ENCODE measurements at places on chromosomes 2 and 18. TPM values are rescaled to one million over a fixed set of nuclear protein-coding genes. Genes with fewer than 3 reads are reported as not detected.

Gene ARHGAP25
- total RNA-seq = 0.93 TPM

Gene CNDP1
- total RNA-seq = not detected

Gene PSMA8
- not detected for total RNA-seq

Gene TEKT4
- not detected for total RNA-seq

Gene SLC39A6
- total RNA-seq = 49.7 TPM

Gene TLX2
- total RNA-seq = not detected

Gene GRHL1
- 2.0 TPM for total RNA-seq

Gene TNS1
- 3.3 TPM for total RNA-seq

Gene GAD1
- 2.5 TPM for total RNA-seq

GRCh38 chr2:164368896-164369295, 252.4 kb downstream of the GRB14 start:
- H3K27ac ChIP-seq = no peak overlapping the region
- H3K4me3 ChIP-seq = no peak overlapping the region
- no peaks in the 10 kb centered on the region for H3K27me3 ChIP-seq
- no peaks in the 10 kb centered on the region for H3K4me1 ChIP-seq
- H3K36me3 ChIP-seq = no peaks in the 10 kb centered on the region
- no peak for DNase-seq

DNA sequence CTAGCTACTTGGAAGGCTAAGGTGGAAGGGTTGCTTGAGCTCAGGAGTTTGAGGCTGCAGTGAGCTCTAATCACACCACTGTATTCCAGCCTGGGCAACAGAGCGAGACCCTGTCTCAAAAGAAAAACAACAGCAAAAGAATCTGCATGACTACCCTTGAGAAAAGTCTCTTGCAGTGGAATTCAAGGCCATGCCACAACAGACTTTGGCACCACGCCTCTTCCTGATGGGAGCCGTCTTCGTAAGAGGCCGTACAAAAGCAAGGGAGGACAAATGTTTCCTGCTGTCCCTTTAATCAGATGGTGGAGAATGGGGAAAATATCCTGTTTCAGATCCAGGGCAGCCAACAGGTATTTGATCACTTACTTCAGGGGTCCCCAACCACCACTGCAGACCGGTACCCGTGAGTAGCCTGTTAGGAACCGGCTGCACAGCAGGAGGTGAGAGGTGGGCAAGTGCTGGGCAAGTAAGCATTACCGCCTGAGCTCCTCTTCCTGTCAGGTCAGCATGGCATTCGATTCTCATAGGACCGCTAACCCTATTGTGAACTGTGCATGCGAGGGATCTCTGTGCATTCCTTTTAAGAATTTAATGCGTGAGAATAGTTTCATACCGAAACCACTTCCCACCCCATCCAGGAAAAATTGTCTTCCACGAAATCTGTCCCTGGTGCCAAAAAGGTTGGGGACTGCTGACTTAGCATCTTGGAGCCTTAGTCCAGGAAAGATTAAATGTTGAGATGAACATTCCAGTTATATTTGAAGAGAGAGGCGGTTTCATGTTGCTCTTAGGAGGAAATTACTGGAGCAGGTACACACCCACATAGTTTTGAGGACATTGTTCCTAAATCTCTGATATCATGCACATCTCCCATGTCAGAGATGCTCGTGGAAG, 94.4 kb upstream of the XPO1 start:
- H3K27ac ChIP-seq = no peak overlapping the region
- no peak overlapping the region for H3K4me3 ChIP-seq
- H3K27me3 ChIP-seq = no peaks in the 10 kb centered on the region
- H3K4me1 ChIP-seq = peaks cover 6% of the 10 kb centered on the region
- no peaks in the 10 kb centered on the region for H3K36me3 ChIP-seq

- no peak for DNase-seq
- H3K4me3 ChIP-seq = no peak overlapping the region
These were observed 67.3 kb upstream of the PPP1CB start for GRCh38 chr2:28684142-28684858.

- peaks cover 34% of the 10 kb centered on the region for H3K4me1 ChIP-seq
- peak; percentile 99 for DNase-seq
- H3K4me3 ChIP-seq = peak overlapping the region; percentile 59
- H3K27me3 ChIP-seq = no peaks in the 10 kb centered on the region
- no peaks in the 10 kb centered on the region for H3K36me3 ChIP-seq
These were observed 43.0 kb upstream of the DSG1 start for GRCh38 chr18:31274931-31275330.

- H3K27ac ChIP-seq = no peak overlapping the region
- H3K4me3 ChIP-seq = no peak overlapping the region
- DNase-seq = no peak
These were observed 29.9 kb upstream of the FBLN7 start for GRCh38 chr2:112108178-112108832.

GRCh38 chr2:20877960-20878359, 55.1 kb upstream of the LDAH start:
- DNase-seq = no peak
- no peaks in the 10 kb centered on the region for H3K4me1 ChIP-seq
- no peaks in the 10 kb centered on the region for H3K36me3 ChIP-seq
- H3K27me3 ChIP-seq = peaks cover 33% of the 10 kb centered on the region
- no peak overlapping the region for H3K4me3 ChIP-seq

DNA sequence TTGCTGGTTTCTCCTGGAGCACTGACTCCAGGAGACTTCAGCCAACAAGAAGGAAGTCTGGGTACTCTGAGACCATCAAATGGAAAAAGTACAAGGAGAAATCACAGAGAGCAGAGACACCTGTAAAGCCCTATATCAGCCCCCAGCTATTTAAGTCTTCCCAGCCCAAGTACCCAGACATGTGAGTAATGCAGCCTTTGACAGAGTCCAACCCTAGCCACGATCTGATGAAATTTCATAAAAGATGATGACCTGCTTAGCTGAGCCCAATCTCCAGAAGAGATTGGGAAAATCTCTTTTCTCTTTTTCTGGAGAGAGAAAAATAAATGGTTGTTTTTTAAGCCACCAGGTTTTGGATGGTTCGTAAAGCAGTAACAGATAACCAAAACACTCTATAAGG, 196.6 kb downstream of the NBAS start:
- H3K27ac ChIP-seq = no peak overlapping the region
- peaks cover 14% of the 10 kb centered on the region for H3K4me1 ChIP-seq
- no peak for DNase-seq
- H3K27me3 ChIP-seq = no peaks in the 10 kb centered on the region

DNA sequence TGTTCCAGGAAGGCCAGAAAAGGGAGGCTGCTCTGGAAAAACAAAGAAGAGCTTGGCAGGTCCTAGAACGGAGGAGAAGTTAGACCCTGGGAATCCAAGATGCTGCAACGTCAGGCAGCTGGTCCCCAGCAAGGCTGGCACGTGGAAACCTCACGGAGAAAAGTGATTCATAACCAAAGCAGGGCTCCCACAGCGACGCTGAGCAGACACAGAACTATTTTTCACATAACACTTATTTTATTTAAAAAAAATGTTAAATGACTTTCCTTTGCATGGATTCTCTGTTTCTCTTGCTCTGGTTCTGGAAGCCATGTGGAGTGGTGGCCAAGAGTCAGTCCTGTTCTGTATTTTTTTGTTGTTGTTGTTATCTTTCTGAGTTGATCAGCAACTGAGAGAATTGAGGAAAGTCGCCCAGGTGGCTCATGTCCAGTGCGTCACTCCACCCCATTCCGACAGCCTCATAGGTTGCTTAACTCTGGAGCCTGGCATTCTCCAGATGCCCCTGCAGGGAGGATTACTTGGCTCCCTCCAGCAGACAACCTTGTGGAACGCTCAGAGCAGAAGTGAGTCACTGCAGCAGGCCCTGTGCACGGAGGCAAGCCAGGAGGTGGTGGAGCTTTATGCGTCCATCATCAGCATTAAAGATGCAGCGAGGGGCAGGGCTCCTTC, 229.9 kb upstream of the HDAC4 start:
- DNase-seq = peak; percentile 95
- H3K27ac ChIP-seq = peak overlapping the region; percentile 84
- peak overlapping the region; percentile 20 for H3K4me3 ChIP-seq
- no peaks in the 10 kb centered on the region for H3K27me3 ChIP-seq
- no peaks in the 10 kb centered on the region for H3K36me3 ChIP-seq

DNA sequence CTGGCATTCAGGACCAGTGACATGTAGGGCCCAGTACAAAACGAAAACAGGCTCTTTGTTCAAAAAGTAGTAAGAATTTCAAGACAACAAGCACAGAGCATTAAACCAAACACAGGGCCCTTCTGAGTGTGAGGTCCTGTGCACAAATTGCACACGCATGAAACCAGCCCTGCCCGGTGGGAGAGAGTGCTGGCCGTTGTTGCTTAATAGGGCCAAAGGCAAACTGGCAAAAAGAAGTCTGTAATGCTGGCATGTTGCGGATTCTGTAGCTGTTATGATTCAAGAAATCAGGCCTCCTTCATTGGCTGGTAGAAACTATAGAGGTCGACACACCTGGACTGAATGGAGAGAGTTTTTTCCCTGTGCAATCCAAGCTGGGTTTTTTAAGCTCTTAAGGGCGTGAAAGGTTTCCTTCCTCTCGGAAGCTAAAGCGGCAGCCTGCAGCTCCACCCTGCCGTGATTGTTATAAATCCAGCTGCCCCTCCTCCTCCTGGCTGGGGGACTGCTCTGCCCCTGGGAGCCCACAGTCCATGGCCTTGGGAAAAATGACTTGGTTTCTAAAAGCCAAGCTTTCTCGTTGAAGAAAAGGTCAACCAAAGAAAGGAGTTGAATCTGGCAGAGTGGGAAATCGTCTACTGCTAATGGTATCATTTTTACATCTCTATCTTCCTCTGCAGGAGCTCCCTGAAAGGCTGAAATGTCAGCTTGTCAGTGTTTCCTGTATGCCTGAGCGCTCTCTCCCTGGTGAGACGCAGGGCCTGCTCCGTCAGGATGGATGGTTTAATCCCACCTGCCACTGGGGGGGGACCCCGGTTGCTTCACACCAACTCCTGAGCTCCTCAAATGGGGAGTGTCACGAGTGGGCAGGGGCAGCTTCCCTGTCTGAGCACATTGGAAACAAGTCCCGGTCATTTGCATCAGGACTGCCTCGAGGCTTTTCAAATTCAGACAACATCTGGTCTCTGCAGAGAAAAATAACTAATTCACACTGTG, 143.6 kb downstream of the ALPK2 start:
- DNase-seq = no peak
- no peak overlapping the region for H3K4me3 ChIP-seq

DNA sequence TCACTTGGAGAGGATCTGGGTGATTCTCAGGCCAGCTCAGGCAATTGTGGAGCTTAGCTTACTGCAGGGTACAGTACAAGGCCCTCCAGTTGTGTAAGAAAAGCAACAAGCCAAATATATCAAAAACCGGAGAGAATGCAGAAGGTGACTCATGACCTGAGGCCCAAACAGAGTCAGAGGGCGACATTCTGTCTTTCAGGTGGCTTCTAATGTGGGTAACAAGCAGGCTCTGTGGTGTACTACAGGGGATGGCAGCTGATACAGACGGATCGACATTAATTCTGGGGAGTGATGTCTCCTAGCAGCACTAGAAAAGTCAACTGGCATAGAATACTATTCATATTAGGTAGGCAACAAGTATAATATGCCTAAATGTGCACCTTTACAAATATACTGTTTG, 219.5 kb upstream of the SOX11 start:
- H3K4me3 ChIP-seq = no peak overlapping the region
- H3K36me3 ChIP-seq = no peaks in the 10 kb centered on the region
- DNase-seq = no peak
- H3K27me3 ChIP-seq = no peaks in the 10 kb centered on the region
- H3K4me1 ChIP-seq = no peaks in the 10 kb centered on the region

GRCh38 chr2:68909793-68910674, 38.8 kb upstream of the BMP10 start:
- peaks cover 18% of the 10 kb centered on the region for H3K4me1 ChIP-seq
- H3K27ac ChIP-seq = no peak overlapping the region
- H3K36me3 ChIP-seq = no peaks in the 10 kb centered on the region
- DNase-seq = peak; percentile 84
- H3K4me3 ChIP-seq = no peak overlapping the region

DNA sequence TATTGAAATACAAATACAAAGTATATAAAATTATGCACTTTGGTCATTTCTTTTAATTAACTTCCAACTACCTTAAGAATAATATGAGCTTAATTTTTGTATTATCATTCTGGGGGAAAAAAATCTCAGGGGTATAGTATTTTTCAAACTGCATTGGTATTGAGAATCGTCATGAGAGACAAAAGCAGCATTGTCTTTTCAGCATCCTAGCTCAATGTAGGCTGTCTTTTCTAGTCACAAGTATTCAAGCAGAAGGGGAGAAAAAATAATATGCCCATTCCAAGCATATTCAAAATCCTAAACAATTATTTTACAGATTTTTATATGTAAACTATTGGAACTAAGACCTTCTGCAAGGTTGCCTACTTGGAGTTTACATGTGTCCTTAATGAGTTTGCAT, 693.3 kb downstream of the LRP1B start:
- H3K4me1 ChIP-seq = no peaks in the 10 kb centered on the region
- H3K27me3 ChIP-seq = peaks cover 55% of the 10 kb centered on the region
- H3K36me3 ChIP-seq = no peaks in the 10 kb centered on the region
- H3K4me3 ChIP-seq = no peak overlapping the region
- H3K27ac ChIP-seq = no peak overlapping the region

- no peaks in the 10 kb centered on the region for H3K27me3 ChIP-seq
- no peak overlapping the region for H3K4me3 ChIP-seq
- H3K4me1 ChIP-seq = peaks cover 12% of the 10 kb centered on the region
- DNase-seq = no peak
- H3K36me3 ChIP-seq = peaks cover 64% of the 10 kb centered on the region
These were observed 40.0 kb downstream of the WDSUB1 start for GRCh38 chr2:159246325-159246988.

DNA sequence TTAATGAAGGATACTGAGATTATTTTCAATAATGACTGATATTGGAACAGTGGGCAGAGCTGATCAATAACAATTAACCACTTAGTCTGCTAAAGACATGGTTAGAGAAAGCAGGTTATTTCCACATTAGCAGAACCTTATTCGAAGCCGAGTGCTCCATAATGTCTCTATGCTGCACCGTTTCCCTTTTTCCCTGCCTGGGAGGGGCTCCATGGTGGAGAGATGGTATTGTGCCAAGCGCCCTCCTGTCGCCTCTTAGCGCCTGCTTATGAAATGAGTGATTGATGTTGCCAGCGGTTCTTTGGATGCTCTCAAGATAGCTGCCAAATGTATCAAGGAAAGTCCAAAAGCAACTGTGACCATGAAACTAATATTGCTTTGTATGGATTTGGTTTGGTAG, 34.6 kb upstream of the INSIG2 start:
- peaks cover 19% of the 10 kb centered on the region for H3K27me3 ChIP-seq
- DNase-seq = no peak
- H3K4me3 ChIP-seq = no peak overlapping the region
- no peaks in the 10 kb centered on the region for H3K36me3 ChIP-seq

- no peaks in the 10 kb centered on the region for H3K36me3 ChIP-seq
- H3K4me3 ChIP-seq = no peak overlapping the region
- H3K27me3 ChIP-seq = no peaks in the 10 kb centered on the region
- H3K27ac ChIP-seq = no peak overlapping the region
- DNase-seq = no peak
- H3K4me1 ChIP-seq = no peaks in the 10 kb centered on the region
These were observed 884.3 kb downstream of the DCC start for GRCh38 chr18:53224128-53224778.

DNA sequence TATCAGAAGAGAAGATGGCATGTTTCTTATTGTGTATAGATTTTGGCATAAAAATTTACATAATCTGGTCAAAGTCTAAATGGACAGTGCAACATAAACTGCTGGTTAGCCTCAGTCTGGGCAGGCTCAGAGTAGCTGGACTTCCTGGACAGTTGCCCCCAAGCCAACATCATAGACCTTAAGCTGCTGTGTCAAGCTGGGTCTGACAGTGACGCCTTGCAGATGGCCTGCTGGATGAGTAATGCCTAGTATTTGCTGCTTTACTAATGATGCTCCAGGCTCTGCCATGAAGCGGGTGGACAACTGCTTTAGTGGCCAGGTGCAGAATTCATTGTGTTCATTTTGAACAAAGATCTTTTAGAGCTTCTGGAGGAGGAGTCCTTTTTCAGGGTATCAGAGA, 603.7 kb upstream of the ZEB2 start:
- DNase-seq = no peak
- H3K4me3 ChIP-seq = no peak overlapping the region
- H3K36me3 ChIP-seq = no peaks in the 10 kb centered on the region
- H3K4me1 ChIP-seq = no peaks in the 10 kb centered on the region

Data from MCF 10A (cell line).